ENCODE measurements at places on chromosomes 13 and 19. TPM values are rescaled to one million over a fixed set of nuclear protein-coding genes. Genes with fewer than 3 reads are reported as not detected.

ZNF44 gene
- 6.1 TPM for total RNA-seq

- H3K27me3 ChIP-seq, result no peaks in the 10 kb centered on the region
- H3K4me1 ChIP-seq, result peaks cover 19% of the 10 kb centered on the region
- H3K27ac ChIP-seq, result peak overlapping the region; percentile 87
- H3K36me3 ChIP-seq, result peaks cover 2% of the 10 kb centered on the region
- peak; percentile 99 for DNase-seq
- H3K4me3 ChIP-seq, result peak overlapping the region; percentile 70
Measured at GRCh38 chr19:50724522-50725217, 1.5 kb downstream of the CLEC11A start.

DNA sequence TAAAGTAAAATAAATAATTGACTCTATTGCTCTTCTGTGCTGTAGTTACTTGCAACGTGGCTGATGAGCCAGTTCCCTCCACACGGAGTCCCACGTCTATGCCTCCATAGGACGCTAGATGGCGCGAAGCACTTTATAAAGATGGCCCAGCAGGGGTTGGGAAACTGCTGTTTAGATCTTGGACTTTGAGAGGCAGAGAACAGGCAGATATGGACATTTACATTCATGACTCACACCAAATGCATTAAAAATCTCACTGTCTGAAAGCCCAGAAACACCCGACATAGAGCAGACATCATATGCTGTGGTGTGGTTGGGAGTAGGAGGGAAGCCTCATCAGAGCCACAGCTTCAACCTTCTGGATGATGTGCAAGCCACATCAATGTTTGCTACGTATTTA is 643.1 kb upstream of the ARGLU1 start:
- no peak overlapping the region for H3K4me3 ChIP-seq
- H3K36me3 ChIP-seq, result no peaks in the 10 kb centered on the region
- H3K27ac ChIP-seq, result no peak overlapping the region
- H3K4me1 ChIP-seq, result peaks cover 5% of the 10 kb centered on the region
- H3K27me3 ChIP-seq, result no peaks in the 10 kb centered on the region

RFPL4A gene
- total RNA-seq, result not detected

LMTK3 gene
- total RNA-seq, result 0.18 TPM

DNA sequence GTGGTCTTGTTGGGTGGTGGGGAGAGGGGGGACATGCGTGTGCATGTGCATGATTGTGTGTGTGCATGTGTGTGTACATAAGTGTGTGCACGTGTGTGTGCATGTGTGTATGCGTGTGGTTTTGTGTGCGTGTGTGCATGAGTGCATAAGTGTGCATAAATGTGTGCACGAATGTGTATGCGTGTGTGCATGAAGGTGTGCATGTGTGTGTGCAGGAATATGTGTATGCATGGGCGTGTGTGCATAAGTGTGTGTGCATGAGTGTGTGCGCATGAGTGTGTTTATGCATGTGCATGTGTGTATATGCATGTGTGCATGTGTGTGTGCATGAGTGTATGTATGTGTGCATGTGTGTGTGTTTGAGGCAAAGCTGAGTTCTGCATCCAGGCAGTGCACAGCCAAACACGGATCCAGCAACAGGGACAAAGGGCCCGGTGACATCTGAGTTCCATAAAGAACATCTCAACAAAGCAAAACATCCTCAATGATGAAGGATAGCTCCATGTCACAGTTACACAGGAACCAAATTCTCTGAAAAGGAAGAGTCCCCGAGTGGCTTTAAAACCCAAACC is 86.0 kb upstream of the FARP1 start:
- no peaks in the 10 kb centered on the region for H3K36me3 ChIP-seq
- no peak overlapping the region for H3K4me3 ChIP-seq
- peaks cover 4% of the 10 kb centered on the region for H3K27me3 ChIP-seq

- no peak for DNase-seq
- H3K27me3 ChIP-seq, result peaks cover 23% of the 10 kb centered on the region
- no peak overlapping the region for H3K27ac ChIP-seq
- no peaks in the 10 kb centered on the region for H3K36me3 ChIP-seq
- H3K4me3 ChIP-seq, result no peak overlapping the region
Measured at GRCh38 chr13:24741791-24742190, 22.2 kb upstream of the RNF17 start.

GRCh38 chr13:81770868-81771505 is 1430.1 kb upstream of the SPRY2 start:
- H3K4me1 ChIP-seq, result no peaks in the 10 kb centered on the region
- no peaks in the 10 kb centered on the region for H3K36me3 ChIP-seq
- H3K27ac ChIP-seq, result no peak overlapping the region
- no peak for DNase-seq
- no peaks in the 10 kb centered on the region for H3K27me3 ChIP-seq
- H3K4me3 ChIP-seq, result no peak overlapping the region

DNA sequence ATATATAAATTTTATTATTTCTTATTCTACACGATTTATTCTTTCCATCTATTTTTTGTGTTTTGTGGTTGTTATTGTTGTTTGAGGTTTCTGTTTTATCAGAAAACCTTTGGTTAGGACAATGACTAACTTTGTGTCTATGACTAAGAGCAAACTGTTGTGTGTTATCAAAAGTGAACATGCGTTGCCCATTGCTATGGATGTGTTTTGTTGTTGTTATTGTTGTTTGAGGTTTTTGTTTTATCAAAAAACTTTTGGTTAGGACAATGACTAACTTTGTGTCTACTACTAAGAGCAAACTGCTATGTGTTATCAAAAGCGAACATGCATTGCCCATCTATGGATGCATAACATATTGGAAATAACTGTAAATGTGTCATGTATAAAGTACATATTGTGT is 692.3 kb downstream of the SLITRK1 start:
- DNase-seq, result no peak
- no peaks in the 10 kb centered on the region for H3K36me3 ChIP-seq
- no peaks in the 10 kb centered on the region for H3K27me3 ChIP-seq
- H3K4me3 ChIP-seq, result no peak overlapping the region

KLHL26 gene
- total RNA-seq, result 0.28 TPM

GRCh38 chr19:14317157-14317556 is 64.1 kb upstream of the ADGRE5 start:
- no peak overlapping the region for H3K27ac ChIP-seq
- peaks cover 2% of the 10 kb centered on the region for H3K27me3 ChIP-seq
- no peak for DNase-seq
- no peak overlapping the region for H3K4me3 ChIP-seq
- H3K4me1 ChIP-seq, result no peaks in the 10 kb centered on the region

- H3K36me3 ChIP-seq, result peaks cover 61% of the 10 kb centered on the region
- DNase-seq, result peak; percentile 15
- H3K27ac ChIP-seq, result no peak overlapping the region
- H3K4me1 ChIP-seq, result peaks cover 3% of the 10 kb centered on the region
- H3K4me3 ChIP-seq, result no peak overlapping the region
Measured at GRCh38 chr13:110683203-110683883, 22.6 kb downstream of the CARS2 start.

KIR2DL4 gene
- not detected for total RNA-seq

DNA sequence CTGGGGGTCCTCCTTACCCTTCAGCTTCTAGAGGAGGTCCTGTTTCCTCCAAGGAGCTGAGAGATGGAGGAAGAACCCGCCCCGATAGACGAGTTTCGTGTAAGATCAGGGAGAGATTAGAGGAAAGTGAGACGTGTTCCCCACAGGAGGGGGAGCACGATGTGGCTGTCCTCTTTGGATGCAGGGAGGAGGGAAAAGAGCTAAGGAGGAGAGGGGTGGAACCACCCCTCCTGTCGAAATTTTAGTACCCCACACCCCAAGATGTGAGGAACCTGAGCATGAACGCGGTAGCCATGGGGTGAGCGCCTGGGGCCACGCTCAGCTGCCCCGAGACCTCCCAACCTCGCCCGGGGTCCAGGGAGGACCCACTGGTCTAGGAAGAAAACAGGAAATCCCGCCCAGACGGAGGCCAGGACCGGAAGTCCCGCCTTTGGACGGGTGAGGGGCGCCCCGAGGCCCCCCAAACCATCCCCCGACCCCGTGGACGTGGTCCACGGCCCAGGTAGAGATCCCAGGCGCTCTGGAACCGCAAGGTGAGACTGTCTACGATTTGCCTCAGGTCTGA is 1.2 kb downstream of the AKT1S1 start:
- H3K4me1 ChIP-seq, result peaks cover 7% of the 10 kb centered on the region
- H3K27me3 ChIP-seq, result no peaks in the 10 kb centered on the region
- peaks cover 17% of the 10 kb centered on the region for H3K36me3 ChIP-seq

CCDC8 gene
- 10.2 TPM for total RNA-seq

GRCh38 chr13:30465343-30465592 is 468 bp downstream of the HMGB1 start:
- peak overlapping the region; percentile 66 for H3K27ac ChIP-seq
- DNase-seq, result no peak
- peaks cover 2% of the 10 kb centered on the region for H3K36me3 ChIP-seq
- peaks cover 3% of the 10 kb centered on the region for H3K4me1 ChIP-seq
- peak overlapping the region; percentile 74 for H3K4me3 ChIP-seq
- H3K27me3 ChIP-seq, result no peaks in the 10 kb centered on the region

- no peaks in the 10 kb centered on the region for H3K36me3 ChIP-seq
- H3K27ac ChIP-seq, result no peak overlapping the region
- H3K4me3 ChIP-seq, result no peak overlapping the region
- DNase-seq, result no peak
Measured at GRCh38 chr19:29376855-29377354, 148.9 kb upstream of the VSTM2B start.
